NCI-H1105 treated with DMSO at 0.1 percent for 48 hours (cell line): ENCODE measurements at places on chromosomes 6 and 20.

DNA sequence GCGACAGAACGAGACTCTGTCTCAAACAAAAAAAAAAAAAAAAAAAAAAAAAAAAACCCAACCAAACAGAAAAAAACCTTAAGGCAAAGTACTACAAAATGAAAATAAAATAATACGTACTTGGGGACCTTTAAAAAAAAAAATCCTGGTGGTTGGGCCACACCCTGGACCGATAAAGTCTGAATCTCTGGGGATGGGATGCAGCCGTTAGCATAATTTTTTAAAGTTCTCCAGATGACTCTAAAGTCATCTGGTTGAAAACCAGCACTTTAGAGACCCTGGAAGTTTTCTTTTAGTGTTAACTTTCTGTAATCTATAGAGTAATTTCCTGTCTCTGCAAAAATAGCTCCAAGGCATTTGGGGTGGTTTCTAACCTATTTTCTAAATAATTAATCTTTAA is 142.9 kb upstream of the SALL4 start:
- DNase-seq = no peak

DNA sequence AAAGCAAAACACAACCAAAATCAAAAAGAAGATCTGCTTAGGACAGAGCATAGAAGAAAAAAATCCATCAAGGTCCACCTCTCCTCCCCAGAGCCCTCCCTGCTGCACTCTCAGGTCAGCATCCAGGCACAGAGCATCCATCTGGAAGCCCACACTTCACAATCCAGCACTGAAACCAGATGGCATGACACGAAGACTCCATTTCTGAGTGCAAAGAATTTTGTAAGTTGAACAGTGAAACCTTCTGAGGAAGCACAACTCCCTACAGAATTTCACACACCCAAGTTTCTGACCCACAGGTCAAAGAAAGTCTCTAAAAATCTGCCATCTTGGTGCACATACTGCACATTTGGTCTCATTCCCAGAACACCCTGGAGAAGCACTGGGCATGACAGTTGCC is 128.8 kb upstream of the STXBP5 start:
- DNase-seq = no peak

DNA sequence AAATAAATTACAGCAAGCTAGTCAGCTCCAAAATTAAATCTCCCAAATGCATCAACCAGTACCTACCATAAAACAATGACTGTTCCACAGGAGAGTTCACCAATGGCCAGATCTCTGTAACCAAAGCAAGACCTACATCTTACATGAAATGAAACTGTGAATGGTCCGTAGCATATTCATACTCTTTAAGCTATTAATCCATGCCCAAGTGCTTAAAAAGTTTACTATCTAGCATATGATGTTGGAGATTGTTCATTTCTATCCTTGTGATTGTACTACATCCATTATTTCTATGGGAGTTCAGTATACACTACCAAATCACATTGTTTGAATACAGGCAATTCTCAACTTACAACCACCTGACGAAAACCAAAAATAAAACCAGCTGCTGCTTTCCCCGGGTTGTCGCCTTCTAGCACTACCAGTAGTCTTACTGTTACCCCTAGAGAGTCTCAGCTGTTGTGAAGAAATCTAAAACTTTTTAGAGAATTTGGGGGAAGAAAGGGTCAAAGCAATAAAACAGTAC is 38.0 kb downstream of the HIVEP2 start:
- no peak for DNase-seq

DNA sequence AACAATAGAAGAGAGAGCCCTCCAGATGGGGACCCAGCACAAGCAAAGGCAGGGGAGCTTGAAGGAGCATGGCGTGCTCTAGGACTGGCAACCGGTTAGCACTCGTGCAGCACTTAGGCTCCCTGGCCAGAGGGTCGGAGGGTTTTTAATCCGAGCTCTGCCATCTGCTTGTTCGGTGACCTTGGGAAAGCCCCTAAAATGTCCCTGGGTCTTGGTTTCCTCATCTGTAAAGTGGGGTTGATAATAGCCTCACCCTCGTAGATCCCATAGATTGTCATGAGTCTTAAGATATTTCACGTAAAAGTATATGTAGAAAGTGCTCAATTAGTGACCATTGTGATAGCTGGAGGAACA is 16.6 kb upstream of the HCK start:
- no peak for DNase-seq

GRCh38 chr6:37783025-37783855 is 36.3 kb upstream of the ZFAND3 start:
- peak; percentile 41 for DNase-seq

DNA sequence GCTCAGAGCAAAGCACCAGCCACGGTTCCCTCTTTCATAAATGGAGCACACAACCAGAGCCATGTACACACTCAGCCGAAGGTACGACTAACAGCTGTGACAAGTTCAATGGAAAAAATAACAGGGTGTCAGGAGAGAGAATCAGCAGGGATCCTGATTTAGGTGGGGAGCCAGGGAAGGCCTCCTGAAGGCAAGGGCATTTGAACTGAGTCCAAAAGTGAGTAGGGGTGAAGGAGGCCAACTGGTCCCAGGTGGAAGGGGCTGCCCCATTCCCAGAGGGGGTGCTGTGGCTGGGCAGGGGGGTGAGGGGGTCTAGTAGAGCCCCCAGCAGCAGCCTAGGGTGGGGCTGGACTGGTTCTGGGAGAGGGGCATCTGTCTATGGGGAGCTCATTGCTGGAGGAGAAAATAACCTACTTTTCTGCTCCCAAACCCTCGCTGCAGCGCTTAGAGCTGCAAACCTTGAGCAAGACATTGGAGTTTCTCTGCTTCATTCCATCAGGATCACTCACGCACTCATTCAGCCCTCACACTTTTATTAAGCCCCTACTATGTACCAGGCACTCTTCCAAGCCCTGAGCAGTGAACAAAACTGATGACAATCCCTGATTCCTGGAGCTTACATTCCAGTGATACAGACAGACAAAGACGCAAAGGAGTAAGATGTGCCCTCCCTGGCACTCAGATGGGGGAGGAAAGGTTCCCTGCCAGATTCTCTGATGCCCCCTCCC is 113.5 kb downstream of the TOX2 start:
- no peak for DNase-seq

- DNase-seq = no peak
Observed at GRCh38 chr6:19999319-20000191, 162.4 kb downstream of the ID4 start.

GRCh38 chr6:148874698-148875293 is 128.0 kb downstream of the UST start:
- peak; percentile 88 for DNase-seq
